ENCODE measurements at places on chromosomes 2 and 18.

GRCh38 chr2:159411460-159411859 lies 125.0 kb upstream of the WDSUB1 start:
- peak; percentile 38 for DNase-seq

DNA sequence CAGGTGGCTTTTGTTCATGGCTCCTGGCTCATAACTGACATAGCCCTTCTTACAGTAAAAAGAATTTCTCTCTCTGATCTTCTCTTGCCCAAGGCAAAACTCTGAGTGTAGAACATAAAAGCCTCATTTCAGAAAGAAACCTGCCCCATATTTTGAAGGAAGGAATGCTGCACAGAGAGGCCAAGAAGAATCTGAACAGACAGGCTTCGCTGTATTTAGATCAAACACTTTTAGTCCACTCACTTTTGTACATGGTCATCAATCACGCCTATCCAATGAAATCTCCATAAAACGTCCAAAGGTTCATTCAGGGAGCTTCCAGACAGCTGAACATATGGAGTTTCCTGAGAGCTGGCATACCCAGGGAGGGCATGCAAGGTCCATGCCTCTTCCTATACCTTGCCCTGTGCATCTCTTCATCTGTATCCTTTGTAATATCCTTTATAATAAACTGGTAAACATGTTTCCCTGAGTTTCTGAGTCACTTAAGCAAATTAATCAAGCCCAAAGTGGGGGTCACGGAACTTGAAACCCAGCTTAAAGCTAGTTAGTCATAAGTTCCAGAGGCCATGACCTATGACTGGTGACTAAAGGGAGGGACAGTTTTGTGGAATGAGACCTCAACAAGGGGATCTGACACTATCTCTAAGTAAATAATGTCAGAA lies 62.5 kb upstream of the TMEM247 start:
- no peak for DNase-seq

- no peak for DNase-seq
Measured at GRCh38 chr2:134268265-134268664, 14.4 kb downstream of the MGAT5 start.

DNA sequence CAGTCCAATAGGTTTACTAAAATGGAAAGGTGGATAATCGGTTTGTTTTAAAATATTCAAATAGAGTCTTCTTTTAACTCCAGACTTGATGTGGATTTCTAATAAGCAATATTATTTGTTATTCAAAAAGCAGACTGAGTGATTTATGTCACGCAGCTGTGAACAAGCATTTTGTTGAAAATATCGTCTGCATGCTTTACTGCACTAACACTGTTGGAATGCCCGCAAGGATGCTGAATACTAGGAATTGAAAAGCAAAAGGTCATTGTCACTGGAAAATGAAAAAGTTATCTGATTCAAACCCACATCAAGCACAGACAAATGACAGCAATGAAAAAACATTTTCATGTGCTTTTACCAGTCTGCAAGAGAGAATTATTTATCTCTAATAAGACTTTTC lies 31.1 kb downstream of the CHN1 start:
- no peak for DNase-seq

DNA sequence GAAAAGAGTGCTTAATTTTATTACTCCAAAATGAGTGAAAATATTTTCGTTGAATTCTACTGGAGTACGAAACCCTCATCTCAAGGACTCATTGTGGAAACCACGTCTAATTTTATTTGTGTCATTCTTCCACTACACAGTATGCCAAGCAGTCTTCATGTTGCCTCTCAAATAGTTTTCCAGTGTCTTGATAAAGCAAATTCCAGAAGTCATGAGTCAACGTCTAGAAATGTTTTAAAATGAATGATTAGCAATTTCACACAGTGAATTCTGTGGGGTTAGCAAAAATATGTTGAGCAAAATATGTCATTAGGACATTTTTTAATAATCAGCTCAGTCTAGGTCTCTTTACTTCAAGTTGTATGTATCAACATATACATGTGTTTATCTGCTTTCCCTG lies 865.5 kb downstream of the DSC3 start:
- DNase-seq: no peak

DNA sequence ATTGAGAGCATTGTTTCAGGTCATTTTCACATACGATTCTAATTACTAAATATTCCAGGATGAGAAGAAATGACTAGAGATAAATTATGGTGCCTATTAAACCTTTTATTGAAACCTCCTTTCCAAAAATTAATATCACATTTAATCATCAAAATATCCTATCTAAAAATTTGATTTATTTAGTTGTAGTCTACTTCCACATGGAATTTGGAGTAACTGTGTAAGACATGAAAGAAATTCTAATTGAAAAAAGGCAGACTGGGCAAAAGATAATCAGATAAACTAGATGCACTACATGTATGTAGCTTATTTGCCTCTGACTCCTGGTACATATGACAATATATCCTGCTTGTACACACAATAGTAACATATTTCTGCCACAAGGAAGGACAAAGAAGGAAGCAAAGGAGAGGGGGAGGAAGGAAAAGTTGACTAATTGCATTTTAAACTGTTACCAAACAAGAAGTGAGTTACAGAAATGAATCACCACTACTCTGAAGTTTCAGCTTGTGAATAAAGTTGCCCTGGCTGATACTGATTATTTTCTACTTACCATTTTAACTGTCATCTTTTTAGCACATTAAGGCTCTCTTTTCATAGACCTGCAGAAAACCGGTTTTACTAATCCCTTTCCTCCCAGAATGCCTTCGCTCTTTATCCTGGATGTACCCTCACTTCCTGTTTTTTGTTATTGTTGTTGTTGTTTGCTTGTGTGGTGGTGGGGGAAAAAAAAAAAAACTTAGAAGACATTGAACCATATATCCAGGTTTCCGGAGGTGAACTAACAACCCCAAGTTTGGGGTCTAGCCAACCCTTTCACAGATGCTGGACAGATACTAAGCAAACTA lies 28.4 kb downstream of the NRXN1 start:
- DNase-seq: no peak

GRCh38 chr18:9506046-9506792 lies 30.9 kb downstream of the RALBP1 start:
- DNase-seq: no peak

GRCh38 chr2:174965992-174966744 lies 39.0 kb downstream of the CHN1 start:
- peak; percentile 57 for DNase-seq

- no peak for DNase-seq
Measured at GRCh38 chr18:75010278-75010677, 198.7 kb downstream of the PTGR3 start.

GRCh38 chr2:156037482-156037881 lies 295.0 kb downstream of the NR4A2 start:
- DNase-seq: no peak

DNA sequence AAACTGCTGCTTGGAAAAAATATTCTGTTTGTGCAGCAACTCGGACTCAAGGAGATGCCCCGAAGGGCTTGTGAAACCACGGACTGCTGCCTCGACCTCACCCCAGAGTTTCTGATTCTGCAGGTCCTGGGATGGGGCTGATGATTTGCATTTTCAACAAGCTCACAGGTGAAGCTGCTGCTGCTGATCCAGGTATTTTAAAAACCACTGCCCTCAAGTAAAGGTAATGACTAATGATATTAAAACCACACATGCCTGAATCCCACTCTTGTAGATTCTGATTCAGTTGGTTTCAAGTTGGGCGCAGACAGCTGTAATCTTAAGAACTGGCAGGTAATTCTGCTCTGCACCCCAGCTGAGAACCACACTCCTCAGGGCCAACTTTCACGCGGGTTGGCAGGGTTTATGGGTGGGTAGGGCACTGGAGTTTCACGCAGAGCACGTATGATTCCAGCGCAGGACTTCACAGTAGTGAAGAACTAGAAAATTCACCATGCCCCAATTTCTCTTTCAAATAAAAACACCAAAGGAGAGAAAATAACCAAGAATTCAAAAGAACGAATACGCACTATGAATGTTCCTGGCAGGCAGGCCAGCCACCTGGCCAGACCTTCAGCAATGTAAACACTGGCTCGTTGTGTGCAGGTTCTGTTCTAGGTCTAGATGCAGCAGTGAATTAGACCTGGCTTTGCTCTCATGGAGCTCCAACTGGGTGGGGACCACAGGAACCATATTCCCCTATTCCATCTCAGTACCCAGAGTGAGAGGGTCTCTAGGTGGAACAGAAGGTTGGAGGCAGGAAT lies 74.6 kb upstream of the ZFP36L2 start:
- no peak for DNase-seq

DNA sequence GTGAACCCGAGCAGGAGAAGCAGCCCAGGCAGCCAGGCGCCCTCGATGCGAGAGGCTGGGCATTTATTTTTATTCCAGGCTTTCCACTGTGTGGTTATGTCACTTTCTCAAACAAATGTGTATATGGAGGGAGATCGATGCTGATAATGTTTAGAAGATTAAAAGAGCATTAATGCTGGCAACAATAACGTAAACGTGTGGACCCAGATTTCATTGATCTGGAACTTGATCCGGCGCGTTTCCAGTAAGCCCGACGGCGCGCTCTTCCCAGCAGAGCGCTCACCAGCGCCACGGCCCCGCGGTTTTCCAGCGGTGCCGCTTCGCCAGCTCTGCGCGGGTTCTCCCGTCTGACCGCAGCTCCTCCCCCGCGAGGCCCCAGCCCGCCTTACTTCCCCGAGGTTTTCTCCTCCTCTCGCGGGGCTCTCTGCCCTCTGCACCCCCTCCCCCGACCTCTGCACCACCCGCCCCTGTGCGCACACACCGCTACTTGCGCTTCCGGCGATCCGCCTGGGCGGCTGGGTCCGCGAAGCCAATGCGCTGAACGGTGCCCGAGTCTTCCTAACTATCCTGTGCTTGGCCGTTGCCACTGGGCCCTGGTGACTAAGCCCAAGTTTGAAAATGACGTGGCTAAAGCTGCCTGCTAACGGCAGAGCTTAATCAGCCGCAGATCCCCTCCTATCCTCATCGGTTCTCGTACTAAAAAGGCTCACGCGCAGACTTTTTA lies 6.1 kb downstream of the ONECUT2 start:
- DNase-seq: peak; percentile 71

Measured in activated CD4-positive, alpha-beta T cell treated with anti-CD3 and anti-CD28 coated beads, Interleukin-2, amount 50 U/mL, for 16 hours (primary cell).